Glomerular endothelial cell (primary cell): ENCODE measurements at places on chromosomes 16 and 17.

DNA sequence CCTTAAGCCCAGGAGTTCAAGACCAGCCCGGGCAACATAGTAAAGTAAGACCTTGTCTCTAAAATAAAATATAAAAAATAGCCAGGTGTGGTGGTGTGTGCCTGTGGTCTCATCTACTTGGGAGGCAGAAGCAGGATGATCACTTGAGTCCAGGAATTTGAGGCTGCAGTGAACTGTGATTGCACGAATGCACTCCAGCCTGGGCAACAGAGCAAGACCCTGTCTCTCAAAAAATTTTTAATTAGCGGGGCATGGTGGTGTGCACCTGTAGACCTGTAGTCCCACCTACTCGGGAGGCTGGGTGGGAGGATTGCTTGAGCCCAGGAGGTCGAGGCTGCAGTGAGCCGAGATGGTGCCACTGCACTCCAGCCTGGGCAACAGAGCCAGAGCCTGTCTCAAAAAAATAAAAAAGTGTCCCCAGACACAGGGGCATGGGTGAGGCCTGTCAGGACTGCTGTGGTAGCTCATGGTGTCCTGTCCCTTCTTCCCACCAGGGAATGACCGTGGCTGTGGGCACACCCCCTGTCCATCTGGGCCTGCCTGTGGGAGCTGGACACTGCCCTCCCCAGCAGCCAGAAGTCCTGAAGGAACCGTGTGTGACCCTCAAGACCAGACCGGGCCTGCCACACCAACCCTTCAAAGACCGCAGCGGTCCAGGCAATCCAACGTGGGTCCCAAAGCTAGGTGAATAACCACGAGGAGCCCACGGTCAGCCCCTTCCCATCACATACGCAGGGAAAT, 30.8 kb upstream of the GAA start:
- no peak for DNase-seq

DNA sequence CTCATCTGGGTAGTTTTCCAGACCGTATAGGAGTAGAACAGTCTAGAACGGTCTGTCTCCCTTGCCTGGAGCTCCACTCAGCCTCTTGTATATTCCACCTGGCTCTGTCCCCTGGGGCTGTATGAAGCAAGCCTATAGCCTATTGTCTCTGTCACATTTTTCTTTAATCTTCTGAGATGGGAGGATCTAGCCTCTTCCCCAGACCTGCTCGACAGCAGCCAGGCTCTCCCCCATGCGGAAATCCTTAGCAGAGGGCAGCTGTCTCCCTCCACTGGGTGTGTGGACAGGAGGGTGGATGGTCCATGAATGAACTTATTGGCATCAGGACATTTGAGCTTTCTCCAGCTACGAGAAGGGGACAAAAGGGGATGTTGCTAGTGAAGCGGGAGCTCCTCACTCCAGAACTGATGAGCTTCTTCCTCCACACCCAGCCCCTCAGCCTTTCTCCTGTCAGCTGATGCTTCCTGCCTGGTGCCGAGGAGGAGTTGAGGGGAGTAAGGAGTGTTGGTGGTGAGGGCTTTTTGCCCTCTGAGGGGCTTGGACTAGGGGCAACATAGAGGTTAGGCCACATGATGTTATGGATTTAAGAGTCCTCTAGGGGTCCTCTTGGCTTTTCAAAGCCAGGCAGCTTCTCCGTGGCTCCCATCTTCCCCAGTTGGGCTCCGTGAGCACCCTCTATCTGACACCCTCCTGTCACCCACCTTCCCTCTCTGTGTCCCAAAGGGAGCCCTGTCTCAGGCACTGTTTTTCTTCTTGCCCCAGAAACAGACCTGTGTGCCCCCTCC, 28.0 kb downstream of the ARHGAP23 start:
- no peak for DNase-seq

- no peak for DNase-seq
Observed at GRCh38 chr17:58617563-58617962, 74.3 kb downstream of the TEX14 start.

DNA sequence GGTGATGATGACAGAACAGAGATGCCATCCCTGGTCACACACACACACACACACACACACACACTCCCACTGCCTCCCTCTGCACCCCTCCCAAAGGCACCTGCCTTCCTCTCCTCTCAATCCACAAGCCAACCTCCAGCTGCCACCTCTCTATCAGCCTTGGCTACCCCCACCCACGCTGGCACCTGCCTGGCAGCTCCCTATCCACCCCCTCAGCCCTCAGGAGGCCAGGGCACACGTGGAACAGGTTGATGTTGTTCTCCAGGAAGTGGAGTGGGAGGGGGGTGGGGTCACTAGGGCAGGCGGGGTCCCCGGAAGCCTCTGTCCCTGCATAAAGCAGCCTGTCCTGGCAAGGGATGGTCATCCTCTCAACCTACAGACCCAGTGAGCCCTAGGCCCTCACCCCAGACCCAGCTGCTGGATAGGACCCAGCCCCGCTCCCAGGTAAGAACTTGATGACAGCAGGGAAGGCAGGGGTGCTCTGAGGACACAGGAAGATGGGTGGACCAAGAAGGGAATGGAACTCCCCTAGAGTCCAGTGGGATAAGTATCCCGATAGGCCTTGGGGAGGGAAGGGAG, at the start of gene GSDMA:
Gene GSDMA, plus strand, starts transcription at position 363 of the 579 bp plus-strand sequence. CDS start 2,684 bp downstream, outside the sequence.
- DNase-seq = no peak
